ENCODE measurements at places on chromosomes 16 and 17.

DNA sequence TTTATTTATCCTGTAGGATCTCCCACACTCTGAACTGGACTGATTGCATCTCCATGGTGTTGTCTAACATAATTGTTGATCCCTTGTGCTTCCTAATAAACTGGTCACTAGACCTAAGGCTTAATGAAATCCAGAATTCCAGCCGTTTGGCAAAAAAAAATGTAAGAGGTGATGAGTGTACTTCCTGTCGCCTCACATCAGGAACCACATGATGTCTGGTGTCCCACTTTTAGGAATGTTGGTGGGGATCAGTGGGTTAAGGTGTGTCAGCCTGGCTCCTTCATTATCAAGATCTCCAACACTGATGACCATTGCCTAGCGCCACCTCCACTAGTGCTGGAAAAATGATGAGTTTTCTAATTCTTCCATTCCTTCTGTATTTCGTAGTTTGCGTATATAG lies 18.6 kb upstream of the LONP2 start:
- no peak for DNase-seq

DNA sequence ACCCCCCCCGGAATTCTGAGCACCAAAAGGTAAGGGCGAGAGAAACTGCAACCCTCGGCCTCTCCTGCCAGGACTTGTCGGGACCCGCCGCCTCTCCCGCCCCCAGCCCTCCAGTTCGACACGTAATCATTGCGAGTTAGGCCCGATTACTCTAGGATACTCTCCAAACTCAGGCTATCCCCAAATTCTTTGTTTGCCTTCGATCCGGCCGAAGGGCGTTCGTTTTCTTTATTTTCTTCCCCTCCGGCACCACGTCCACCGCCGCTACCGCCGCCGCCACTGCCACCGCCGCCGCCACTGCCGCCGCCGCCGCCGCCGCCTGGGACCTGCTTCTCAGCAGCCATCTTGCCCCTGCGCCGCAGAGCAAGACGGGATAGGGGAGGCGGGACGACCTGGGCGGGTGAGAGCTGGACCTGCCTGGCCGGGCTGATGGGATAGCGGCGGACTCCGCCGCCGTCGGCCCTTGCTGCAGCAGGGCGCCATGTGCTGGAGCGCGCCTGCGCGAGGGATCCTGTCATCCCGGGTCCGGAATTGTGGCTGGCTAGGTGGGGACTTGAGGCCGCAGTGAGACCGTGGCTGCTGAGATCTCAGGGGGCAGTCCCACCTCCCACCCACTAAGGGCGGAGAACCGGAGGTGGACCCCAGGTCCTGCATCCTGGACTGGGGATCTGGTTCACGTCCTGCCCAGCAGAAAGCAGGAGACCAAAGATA lies at the start of gene SRP68:
SRP68 (minus strand) TSS at position 370 of the 711 bp plus-strand sequence; CDS start at position 344, 26 bp downstream.
- peak; percentile 95 for DNase-seq

- no peak for DNase-seq
Observed at GRCh38 chr16:13118091-13118490, 216.7 kb downstream of the SHISA9 start.

- DNase-seq: no peak
Observed at GRCh38 chr16:70725912-70726828, 40.3 kb upstream of the MTSS2 start.

- peak; percentile 91 for DNase-seq
Observed at GRCh38 chr17:37743612-37743874, 1.3 kb downstream of the HNF1B start.

DNA sequence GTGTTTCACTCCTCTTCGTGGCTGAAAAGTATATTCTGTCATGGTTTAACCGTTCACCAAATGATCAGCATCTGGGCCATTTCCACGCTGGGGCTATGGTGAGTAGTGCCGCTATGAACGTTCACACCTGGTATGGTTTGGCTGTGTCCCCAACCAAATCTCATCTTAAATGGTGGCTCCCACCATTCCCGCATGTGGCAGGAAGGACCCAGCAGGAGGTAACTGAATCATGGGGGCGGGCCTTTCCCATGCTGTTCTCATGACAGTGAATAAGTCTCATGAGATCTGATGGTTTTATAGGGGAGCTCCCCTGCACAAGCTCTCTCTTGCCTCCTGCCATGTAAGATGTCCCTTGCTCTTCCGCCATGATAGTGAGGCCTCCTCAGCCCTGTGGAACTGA lies 45.7 kb upstream of the ZNF469 start:
- DNase-seq: no peak

- no peak for DNase-seq
Observed at GRCh38 chr16:2690852-2691251, 8.5 kb downstream of the KCTD5 start.

GRCh38 chr17:19372866-19373504 lies 5.3 kb upstream of the MAPK7 start:
- no peak for DNase-seq

DNA sequence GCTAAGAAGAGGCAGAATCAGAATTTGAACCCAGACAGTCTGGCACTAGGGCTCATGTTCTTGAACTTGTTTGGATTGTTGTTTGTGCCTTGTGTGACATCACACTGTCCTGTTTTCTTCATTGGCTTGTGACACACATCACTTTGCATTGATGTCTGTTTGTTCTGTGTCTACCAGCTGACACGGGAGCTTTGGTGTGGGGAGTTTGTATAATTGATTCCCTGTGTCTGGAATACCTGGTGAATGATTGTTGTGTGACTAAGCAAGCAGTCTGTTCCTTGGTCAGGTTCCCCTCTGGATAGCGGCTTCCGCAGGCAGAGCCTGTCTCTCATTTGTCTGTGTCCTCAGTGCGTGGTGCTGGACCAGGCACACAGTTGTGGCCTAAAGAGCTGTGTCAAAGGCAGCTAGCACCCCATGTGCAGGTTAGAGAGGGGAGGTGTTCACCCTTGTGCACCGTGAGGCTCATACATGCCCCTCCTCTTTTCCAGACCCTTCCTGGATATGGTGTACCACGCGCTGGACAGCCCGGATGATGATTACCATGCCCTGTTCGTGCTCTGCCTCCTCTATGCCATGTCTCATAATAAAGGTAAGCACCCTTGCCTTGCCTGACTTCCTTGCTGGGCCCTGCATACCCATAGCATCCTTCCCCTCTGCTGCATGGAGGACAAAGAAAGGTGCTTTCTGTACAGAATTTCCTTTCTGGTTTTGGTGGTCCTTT lies 80.1 kb downstream of the CLEC16A start:
- peak; percentile 69 for DNase-seq

GRCh38 chr16:82990155-82990554 lies 363.4 kb downstream of the CDH13 start:
- no peak for DNase-seq

DNA sequence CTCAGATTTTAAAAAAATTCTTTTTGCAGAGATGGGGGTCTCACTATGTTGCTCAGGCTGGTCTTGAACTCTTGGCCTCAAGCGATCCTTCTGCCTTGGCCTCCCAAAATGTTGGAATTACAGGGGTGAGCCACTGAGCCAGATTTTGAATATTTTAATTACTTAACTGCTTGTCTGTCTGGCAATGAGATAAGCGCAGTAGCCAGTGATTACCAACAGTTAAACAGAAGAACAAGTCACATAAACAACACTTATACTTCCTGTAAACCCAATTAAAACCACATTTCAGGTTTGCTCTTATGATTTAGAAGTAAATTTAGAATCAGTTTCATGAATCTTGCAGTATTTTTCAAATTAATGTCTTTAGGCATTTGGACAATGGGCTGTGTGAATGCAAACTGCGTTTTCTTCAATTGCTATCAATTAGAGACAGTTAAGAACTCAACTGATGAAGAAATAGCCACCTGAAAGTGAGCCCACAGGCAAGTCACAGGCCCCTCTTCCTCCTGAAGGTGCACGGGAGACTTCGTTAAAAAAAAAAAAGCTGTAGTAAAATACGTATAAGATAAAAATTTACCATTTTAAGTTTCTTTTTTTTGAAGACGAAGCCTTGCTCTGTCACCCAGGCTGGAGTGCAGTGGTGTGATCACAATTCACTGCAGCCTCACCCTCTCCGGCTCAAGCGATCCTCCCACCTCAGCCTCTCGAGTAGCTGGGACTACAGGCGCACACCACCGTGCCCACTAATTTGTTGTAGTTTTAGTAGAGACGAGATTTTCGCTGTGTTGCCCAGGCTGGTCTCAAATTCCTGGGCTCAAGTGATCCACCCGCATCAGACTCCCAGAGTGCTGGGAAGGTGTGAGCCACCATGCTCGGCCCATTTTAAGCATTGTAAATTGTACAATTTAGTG lies 73.0 kb downstream of the PITPNC1 start:
- DNase-seq: no peak

- DNase-seq: no peak
Observed at GRCh38 chr16:11700264-11701029, 32.2 kb downstream of the SNN start.
